ENCODE measurements at places on chromosomes 3 and 15.

GRCh38 chr15:87268675-87269074, 987.9 kb downstream of the NTRK3 start:
- DNase-seq, result no peak

DNA sequence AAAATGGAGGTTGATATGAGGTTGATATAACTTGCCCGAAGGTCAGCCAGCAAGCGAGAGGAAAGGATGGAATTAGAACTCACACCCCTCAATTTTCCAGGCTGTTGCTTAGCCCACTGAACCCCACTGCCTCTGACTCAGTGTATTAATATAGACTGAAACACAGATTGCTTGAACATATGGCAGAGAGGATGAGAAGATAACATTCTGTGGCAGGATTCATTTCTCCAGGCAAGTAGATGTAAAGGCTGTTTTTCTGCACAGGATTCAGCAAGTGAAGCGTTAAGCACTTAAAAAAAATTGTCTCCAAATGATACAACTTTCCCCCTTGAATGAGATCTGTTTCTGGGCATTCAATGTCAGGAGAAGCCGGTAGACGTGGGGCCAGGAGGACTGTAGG, 335.2 kb downstream of the GAP43 start:
- no peak for DNase-seq

DNA sequence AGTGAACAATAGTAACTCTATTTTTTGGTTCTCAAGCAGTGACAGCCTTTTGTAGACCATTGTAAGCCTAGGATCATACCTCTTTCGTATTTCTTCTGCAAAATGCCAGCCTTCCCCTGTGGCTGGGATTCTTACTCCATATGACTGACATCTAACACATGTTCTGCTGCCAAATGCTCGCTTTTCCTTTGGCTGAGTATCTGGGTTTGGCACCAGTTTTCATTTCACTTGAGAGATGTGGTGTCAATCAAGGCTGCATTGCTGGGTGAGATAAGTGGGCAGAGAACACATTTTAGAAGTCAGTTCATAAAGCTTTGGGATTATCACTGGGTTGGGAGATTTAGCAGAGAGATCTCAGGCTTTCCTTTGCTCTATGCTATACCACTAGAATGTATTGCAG, 514.7 kb upstream of the SGO1 start:
- DNase-seq, result no peak

- no peak for DNase-seq
Observed at GRCh38 chr3:135582800-135583199, 382.7 kb upstream of the PPP2R3A start.

DNA sequence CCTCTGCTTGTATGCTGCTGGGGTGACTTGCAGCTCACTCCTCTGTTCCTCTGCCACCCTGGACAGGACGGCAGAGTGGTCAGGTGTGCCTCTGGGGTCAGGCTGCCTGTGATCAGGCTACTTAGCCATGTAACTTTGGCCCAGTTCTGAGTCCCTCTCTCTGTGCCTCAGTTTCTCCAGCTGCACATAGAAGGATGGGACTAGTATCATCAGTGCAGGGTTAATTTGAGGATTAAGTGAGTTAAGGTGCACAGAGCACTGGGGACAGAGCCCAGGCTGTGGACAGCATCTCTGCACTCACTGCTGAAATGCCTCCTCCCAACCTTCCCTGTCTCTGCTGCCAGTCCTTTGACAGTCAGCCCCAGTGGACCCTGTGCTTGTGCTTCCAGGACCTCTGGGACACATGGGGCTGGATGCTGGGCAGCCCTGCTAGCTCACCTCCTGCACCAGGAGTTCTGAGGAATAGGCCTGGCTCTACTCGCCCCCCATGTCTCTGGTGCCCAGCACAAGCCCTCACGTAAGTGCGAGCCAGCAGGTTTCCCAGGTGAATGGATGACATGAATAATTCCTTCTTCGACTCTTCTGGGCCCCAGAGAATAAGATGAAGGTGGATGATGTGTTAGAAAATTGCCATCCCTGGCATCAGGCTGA, 19.3 kb upstream of the PRR23E start:
- no peak for DNase-seq

- no peak for DNase-seq
Observed at GRCh38 chr3:188202358-188203138, 48.6 kb downstream of the LPP start.
